ENCODE measurements at places on chromosomes 2 and 18.

GRCh38 chr2:83462881-83463280 lies 996.2 kb downstream of the SUCLG1 start:
- no peak for DNase-seq

DNA sequence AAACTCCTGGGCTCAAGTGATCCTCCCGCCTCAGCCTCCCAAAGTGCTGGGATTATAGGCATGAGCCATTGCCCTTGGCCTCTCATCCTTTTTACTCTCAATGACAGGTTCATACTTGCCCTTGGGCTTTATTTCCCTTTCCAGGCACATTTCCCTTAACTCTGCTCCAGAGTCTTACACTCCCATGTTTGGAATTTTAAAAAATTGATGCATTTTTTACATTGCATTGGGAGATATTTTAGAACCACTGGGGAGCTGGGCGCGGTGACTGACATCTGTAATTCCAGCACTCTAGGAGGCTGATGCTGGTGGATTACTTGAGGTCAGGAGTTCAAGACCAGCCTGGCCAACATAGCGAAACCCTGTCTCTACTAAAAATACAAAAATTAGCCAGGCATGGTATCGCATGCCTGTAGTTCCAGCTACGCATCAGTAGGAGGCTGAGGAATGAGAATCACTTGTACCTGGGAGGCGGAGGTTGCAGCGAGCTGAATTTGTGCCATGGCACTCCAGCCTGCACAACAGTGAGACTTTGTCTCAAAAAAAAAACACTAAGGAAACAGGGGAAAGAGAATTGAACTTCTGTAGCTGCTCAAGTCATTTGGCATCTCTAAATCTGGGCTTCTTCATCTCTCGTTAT lies 18.2 kb downstream of the TGIF1 start:
- no peak for DNase-seq

DNA sequence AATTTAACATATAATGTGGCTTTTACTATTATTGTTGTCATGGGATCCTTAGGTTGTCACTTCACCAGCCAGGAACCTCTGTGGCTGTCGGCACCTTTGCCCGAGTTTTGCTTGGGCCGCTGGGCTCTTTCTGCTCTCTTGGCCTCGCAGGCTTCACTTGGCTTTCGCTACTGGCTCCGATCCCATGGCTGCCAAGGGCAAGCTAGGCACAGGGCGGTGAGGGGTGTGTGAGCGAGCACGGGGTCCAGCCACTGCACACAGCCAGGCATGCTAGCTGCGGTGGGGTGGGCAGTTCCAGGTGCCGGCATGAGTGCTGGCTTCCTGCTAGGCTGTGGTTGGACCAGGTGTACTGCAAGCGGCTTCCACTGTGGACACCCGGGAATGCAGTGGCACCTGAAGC lies 23.4 kb upstream of the RAPGEF4 start:
- no peak for DNase-seq

DNA sequence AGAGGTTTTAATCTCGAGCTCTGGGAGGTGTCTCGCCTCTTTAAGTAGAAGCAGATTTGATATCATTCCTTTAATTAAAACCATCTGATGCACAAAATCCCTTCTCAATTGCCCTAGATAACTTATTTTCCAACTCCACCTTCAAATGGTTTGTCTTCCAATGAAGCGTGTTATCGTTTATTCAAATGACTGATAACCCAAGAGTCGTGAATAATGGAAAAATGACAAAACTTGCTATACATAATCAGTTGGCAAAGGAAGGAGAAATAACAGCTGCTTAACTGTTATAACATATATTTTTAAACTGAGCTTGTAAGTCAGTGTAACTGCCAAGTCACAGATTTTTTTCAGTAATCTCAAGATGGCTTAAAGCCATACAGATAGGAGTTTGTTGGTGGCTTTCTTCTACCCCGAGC lies 144.6 kb downstream of the QPCT start:
- no peak for DNase-seq

GRCh38 chr2:71605781-71606241 lies 152.4 kb downstream of the DYSF start:
- no peak for DNase-seq

- no peak for DNase-seq
These were observed 152.6 kb downstream of the THADA start for GRCh38 chr2:43443282-43443681.

GRCh38 chr18:39946623-39947061 lies 2008.4 kb upstream of the PIK3C3 start:
- no peak for DNase-seq

DNA sequence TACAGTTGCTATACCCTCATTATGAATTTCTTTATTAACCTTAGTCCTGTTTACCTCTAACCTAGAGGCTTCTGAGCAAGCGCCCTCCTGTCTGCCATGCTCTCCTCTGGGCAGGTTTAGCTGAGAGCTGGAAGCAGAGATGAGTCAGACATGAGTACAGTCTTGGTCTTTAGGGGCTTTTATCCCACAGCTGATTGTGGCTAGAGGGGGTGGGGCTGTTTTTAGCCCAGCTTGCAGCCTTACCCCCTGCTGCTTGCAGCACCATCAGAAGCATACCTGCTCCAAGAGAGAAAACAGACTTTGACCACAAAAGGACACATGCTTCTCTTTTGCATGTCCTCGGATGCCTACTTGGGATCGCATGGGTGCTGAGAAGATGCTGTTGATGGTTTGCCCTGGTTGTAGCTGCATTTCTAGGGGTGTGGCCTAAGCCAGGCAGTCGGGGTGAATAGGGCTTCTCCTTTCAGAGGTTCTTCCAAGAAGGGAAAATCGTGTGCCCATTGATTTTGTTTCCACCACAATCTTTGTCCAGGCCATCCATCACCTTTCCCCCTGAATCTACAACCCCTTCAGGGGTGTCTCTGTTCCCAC lies 115.0 kb upstream of the LGALSL start:
- DNase-seq, result no peak

GRCh38 chr2:105800953-105801635 lies 56.4 kb downstream of the NCK2 start:
- no peak for DNase-seq

DNA sequence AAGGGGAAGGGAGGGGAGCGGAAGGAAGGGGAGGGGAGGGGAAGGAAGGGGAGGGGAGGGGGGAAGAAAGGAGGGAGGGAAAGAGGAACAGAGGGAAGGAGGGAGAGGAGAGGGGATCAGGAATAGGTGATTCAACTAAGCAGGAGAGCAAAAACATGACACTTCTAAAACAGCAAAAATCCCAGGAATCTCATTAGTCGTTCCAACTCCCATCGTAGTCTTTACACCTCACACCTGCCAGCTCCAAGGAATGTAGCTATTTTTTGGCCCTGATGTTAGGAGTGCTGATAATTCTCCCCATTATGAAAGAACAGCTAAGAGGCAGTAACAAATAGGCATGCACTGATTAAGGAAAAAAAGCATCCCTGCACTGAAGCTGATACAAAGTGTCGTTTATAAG lies 709.9 kb upstream of the PKDCC start:
- DNase-seq, result no peak

DNA sequence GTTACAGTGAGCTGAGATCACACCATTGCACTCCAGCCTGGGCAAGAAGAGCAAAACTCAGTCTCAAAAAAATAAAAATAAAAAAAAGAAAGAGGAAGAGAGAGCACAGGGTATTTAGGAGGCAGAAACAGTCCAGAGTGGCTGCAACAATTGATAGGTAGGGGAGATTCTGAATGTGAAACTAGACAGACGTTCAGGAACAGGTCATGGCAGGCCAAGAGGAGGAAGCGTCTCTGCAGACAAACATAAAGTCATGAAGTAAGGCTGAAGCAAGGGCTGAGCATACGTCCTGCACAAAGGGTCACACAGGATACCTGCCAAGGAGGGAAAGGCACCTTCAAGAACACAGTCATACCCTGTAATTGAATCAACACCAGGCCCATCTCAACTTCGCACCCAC lies 64.1 kb upstream of the ZNF532 start:
- DNase-seq, result no peak

DNA sequence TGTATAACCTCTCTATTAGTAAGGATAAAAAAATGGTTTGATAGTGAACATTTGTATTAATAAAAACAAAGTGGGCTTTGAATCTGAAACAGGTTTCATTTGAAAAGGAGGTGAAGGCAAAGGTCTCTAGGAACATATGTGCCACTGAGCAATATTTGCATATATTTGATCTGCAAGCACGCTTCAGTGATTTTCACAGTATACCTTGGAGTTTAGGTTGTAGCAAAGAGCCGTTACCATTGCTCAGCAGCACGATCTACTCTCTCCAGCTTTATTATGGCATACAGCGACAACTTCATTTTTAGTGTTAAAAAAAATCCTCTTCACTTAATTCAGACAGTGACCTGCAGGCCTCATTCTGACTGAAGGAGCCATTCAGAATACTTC lies 75.8 kb upstream of the ZEB2 start:
- DNase-seq, result no peak

DNA sequence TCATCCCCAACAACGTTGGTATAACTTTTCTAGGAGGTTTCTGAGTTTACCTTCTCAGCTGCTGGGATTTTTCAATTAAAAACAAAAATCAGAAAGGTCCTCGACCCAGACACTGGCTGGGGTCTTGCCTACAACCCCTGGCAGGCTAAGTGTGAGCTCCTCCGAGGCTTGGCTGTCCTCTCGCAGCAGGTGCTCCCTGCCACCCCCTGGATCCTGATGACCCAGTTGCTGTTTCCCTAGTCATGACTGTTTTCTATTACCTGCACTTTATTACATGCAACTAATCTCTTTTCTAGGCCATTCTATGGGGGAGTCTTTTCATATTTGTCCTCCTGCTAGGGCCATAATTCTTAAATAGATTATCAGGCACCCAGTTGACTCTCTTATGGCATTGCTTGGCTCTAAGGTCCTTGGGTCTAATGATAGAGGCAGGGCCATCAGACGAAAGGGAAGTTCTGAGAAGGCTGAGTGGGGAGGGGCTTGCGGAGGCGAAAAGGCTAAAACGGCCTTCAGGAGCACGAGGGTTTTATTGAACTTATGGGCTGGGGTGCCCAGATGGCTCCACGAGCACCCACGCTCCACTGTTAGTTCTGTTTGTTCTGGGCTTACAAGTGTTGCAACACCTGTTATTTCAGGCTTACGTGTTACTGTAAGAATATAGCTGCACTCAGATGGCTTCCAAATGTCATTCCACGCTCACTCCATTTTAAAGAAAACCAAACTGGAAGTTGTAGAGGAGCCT lies 166.0 kb downstream of the NCK2 start:
- no peak for DNase-seq

- no peak for DNase-seq
These were observed 25.2 kb upstream of the GPR55 start for GRCh38 chr2:230949966-230950873.

- no peak for DNase-seq
These were observed 39.4 kb downstream of the HRH4 start for GRCh38 chr18:24499814-24500213.

DNA sequence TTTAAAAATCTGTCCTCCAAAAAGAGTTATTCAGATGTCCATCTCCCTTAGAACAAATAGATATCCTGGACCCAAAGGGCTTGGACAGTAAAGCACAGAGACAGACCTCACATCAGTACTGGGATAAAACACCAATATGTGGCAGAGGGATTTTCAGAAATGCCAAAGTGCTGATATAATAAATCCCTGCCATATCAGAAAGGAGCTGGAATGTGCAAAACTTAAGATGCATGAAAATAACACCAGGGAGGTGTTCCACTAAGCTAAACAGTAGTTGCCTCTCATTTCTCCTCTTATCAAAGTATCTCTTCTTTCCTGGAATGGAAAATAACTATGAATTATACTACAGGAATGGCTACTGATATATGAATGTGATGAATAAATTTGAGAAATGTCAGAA lies 13.2 kb downstream of the USP40 start:
- DNase-seq, result no peak

DNA sequence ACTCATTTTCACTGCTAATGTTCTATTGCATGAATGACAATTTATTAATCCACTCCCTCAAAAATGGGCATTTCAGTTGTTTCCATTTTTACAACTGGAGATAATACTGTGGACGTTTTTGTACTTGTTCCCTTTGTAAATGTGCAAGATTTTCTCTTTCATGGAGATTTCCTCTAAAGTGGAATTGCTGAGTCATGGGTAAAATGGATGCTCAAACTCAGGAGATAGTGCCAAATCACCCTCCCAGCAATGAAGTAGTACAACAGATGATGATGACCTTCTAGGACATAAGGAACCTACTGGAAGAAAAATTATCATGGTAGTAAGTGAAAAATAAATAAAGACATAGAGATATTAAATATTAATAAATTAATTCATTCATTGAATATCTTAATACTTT lies 460.8 kb upstream of the CHST9 start:
- no peak for DNase-seq
